ENCODE measurements at places on chromosomes 2 and 18.

GRCh38 chr18:46693996-46694395, 37.0 kb upstream of the LOXHD1 start:
- no peak for DNase-seq

- DNase-seq, result no peak
Measured at GRCh38 chr2:149164827-149165226, 126.3 kb downstream of the LYPD6B start.

GRCh38 chr2:88139203-88139702, 11.4 kb upstream of the FABP1 start:
- DNase-seq, result no peak

DNA sequence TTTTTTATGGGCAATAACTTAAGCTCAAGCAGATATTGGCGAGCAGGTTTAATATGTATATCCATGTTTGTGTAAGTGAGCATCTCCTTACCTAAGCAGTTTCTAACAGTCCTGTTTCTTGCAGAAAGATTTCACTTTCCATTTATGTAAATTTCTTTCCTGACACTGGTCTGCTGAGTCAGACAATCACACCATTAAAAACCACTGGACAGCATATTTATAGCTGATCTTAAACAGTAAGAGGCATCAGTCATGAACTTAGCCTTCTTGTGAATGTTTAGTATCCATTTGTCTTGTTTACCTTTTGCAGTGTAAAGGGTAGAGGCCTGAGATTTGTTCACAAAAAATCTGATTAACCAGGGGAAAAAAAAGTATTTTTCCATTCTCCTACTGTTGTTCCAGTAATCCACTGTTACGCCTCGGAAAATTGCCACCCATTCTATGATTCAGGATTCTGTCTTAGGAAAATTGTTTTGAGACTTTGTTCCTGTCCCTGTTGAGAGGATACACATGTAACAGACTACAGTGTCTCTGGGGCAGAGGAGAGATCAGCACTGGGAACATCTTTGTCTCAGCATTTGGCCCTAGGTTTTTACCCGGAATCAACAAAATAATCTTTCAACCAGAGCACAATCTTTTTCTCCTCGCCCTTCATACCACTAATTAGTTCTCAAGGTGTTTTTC, 521.0 kb upstream of the NRP2 start:
- no peak for DNase-seq

DNA sequence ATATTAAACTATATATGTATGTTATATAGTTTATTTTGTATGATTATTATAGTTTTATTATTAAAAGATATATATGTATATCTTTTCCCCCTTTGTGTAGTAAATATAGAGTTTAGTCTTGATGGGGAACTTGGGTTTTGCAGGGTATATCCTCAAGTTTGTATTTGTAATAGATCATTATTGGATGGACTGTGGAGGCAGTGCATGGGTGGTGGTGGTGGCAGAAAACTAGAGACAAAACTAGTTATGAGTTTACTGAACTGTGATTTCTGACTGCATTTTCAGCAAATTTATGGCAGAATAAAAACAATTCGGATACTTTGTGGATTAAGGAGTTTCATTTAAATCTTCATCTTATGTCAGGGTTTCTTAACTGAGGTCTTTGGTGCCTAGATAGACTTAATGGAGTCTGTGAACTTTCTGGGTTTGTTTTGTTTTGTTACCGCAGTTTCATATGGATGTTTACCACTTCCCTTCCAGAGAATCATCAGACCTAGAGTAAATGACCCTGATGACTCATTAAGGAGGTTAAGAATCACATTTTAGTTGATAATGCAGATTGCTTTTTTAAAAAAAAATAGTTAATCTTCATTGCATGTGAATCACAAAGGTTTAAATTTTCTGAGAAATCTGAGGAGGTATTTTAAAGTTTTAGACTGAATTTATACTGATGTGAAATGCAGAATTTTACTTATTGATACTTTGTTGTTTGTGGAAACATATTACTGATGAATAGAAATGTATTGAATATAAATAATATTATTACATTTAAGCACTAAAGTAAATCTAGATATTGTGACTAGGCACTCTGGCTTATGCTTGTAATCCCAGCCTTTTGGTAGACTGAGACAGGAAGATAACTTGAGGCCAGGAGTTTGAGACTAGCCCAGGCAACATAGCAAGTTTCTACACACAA, 14.5 kb downstream of the EPC2 start:
- no peak for DNase-seq

GRCh38 chr18:25282896-25283703, 68.9 kb downstream of the ZNF521 start:
- DNase-seq, result no peak

GRCh38 chr2:20230114-20230425, 5.1 kb upstream of the SDC1 start:
- peak; percentile 64 for DNase-seq

DNA sequence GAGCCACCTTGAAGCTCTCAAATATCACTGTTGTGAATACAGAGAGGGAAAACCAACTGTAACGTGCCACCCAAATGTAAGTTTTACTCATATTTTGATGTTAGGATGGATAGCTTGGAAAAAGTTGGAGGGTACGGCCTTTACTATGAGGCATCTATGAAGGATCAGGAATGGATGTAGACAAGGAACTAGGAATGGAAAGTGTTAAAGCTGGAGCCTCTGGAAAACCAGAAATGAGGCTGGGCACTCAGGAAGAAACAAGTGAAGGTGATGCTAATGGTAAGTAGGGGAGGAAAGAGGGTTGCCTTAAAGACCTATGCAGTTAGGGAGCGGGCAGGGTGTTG, 204 bp downstream of the TXNDC2 start:
- no peak for DNase-seq

GRCh38 chr2:55885127-55885943, 38.2 kb downstream of the EFEMP1 start:
- DNase-seq, result no peak

GRCh38 chr2:120435671-120436459, 89.9 kb downstream of the INHBB start:
- no peak for DNase-seq

GRCh38 chr18:72700961-72701710, 157.0 kb upstream of the CBLN2 start:
- no peak for DNase-seq

GRCh38 chr2:102082571-102083392, 59.8 kb upstream of the IL1R1 start:
- DNase-seq, result no peak

- no peak for DNase-seq
Measured at GRCh38 chr2:68936427-68936826, 16.3 kb downstream of the GKN2 start.

DNA sequence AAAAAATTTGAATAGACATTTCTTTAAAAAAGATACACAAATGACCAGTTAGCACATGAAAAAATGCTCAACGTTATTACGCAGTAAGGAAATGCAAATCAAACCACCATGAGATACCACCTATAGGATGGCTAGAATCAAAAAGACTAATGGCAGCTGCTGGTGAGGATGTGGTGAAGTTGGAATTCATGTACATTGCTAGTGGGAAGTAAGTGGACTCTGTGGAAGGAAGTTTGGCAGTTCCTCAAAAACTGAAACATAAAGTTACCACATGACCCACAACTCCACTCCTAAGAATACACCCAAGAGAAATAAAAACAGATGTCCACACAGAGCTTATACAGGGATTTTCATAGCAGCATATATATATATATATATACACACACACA, 51.2 kb downstream of the MBP start:
- DNase-seq, result no peak

GRCh38 chr18:69789794-69790193, 157.9 kb downstream of the CD226 start:
- no peak for DNase-seq

DNA sequence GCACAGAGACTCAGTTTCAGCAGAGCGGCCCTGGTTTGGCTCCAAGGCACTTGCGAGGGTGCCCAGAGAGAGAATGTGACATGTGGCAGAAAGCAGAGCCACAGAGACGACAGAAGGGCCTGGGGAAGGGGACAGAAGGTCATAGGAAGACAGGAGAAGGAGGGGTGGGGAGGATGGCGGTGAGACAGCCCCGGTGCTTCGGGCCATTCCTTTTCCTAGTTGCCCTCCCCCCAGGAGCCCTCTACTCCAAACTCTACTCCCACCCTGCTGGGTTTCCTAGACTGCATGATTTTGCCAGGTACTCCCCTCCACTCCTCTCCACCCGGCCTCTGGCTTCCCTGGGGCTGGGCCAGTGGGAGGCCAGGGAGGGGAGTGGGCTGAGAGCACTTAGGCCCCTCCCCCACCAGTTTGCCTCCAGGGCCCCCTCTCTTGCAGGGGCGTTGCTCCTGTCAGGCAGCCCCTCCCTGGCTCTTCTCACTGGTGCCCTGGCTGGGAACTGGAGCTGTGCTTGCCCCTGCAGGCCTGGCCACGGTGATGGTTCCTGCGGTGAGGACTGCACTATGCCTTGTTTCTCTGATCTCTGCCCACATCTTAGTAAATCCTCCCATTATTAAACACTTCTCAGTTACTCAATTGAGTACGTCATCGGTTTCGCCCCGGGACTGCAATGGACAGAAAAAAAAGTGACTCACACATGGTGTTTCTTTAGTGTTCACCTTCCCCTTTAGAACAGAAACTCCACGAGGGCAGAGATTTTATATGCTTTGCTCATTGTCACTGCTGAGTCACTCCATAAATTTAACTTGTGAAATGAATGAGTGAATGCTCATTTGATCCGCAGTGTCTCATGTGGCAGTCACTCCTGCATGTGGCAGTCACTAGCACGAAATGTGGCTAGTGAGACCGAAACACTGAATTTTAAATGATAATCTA, 58.7 kb upstream of the SP3 start:
- DNase-seq, result peak; percentile 77

DNA sequence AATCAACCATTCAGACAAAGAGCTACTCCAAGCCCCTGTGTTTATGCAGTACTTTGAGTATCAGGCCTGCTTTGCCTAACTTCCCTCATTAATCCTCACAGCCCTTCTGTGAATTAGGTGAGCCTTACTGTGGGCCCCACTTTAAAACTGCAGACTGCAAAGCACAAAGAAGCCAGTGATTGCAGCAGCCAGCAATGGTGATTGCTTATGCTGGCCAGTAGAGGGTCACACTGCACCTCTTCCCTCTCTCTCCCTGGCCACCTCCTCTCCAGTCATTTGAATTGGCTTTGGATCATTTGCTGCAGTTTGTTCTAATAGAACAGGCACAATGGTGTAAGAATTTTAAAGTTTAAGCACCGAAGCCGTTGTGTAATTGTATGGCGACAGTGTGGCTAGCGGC, 229.9 kb downstream of the AGPS start:
- no peak for DNase-seq

- DNase-seq, result no peak
Measured at GRCh38 chr2:207155516-207156444, 10.0 kb downstream of the KLF7 start.

DNA sequence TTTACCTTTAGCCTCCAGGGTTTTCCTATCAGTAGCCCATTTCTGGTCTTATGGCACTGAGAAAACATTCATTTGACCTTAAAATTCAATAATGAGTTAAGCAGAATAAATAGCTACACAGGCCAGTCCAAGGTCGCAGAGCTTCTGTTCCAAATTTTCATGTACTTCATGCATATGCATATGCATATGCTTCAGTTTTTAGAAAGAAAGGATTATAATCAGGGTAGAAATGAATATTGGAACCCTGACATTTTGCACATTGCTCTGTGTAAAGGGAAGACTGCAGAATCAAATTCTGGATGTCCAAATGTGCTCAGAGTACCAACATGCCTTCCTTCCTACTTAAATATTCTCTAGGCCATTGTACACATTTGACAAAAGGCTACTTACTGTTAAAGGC, 104.9 kb downstream of the DPP4 start:
- DNase-seq, result no peak

DNA sequence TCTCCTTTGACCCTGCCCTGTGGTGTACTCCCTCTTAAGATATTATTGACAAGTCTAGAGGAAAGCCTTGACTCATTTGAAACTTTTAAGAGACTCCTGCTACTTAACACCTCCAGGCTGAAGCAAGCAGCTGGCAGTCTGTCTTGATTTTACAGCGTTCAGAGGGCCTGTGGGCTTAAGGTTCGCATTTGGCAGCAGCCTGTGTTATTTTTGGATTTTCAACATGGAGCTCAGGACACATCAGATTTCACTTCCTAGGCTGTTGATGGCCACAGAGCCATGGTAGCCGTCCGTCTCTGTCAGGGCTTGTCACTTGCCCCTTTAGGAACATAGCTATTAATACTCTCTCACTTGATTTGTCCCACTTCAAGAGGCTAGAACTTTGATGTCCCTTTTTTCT, 73.6 kb downstream of the VWA3B start:
- DNase-seq, result no peak

DNA sequence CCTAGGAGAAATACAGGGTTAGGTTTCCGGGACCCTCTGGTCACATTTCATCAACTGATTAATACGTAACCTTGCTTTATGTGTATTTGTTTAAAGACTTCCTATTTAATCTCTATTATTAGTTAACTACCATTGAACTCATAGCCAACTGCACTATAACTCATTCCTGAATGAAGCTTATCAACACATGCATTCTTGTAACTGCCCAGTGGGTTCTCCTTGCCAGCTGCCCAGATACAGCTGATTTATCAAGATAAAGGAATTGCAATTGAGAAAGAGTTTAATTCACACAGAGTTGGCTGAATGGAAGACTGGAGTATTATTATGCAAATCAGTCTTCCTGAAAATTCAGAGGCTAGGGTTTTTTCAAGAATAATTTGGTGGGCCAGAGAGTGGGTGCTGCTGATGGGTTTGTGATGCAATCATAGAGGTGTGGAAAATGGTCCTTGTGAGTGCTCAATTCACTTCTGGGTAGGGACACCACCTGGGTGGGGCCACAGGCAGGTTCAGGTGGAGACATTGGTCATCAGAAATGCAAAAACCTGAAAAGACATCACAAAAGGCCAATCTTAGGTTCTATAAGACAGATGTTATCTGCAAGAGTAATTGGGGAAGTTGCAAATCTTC, 21.1 kb upstream of the NOSTRIN start:
- DNase-seq, result no peak

DNA sequence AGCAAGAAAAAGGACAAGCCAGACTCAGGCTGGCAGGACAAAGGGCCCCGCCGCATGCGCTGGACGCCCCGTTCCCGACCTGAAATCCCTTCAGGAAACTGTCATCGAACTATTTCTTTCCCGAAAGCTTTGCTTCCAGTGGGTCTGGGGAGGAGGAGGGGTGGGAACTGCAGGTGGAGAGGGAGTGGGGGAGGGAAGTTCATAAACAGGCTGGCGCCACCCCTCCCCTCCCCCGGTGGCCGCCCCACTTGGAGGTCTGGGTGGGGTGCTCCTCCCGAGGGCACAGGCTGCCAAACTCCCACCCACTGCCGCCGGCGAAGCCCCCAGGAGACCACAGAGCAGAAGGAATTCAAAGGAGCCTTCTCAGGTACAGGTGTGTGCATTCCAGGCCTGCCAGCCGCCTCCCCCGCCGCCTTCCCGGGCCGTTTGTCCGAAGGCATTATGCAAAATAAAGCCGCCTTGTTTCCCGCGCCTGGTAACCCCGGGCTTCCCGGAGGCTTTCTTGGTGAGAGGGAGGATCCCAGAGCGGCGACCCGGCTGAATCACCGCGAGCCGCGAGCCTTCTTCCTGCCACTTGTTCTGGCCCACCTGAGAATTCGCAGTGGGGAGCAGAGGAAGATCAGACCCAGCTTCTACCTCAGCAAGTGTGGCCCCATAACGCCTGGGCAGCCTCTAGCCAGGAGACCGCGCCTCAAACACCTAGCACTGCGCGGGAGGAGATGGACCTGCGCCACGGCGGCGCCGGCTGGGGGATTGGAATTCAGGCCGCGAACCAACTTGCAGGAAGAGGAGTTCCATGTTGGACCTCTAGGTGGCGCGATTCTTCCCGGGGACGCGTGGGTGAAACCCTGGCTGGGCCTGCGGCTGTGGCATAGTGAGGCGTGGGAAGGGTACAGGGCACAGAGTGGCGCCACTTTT, 101.9 kb downstream of the FOXI3 start:
- DNase-seq, result no peak

All from left forelimb (tissue), 1 donor.